Cortex of kidney (tissue), 1 donor: ENCODE measurements at places on chromosomes 1 and 21.

DNA sequence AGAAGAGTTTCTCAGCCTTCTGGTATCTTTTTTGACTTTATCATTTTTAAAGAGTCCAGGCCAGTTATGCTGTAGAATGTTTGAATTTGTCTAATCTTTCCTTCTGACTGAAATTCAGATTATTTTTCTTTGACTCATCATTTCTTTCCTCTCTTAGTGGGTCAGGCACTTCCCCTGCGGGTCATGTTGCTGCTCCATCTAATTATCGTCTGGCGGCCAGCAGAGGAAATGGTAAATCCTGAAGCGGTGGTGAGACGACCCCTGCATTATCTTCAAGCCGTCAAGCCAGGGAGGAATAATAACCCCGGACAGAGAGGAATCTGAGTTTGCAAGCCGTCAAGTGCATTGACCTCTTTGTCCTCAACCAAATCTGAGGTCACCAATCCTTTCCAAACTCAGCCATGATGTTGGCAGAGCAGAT lies 102.1 kb downstream of the ADSS2 start:
- no peak for DNase-seq

DNA sequence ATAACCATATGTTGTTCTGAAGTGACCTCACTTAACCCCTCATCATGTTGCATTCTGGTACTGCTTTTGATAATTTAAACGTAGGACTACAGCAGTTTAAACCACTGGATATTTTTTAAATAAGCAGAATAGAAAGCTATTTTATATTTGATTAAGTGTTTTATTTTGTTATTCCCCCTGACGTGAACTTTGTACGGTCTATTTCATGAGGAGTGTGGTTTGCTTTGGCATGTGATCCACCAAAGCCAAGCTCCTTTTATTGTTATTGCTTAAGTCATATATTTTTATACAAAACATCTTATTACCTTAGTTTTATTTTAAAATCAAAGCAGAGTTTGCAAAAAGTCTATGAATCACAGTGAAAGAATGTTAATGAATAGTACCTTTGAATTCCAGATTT lies 101.4 kb upstream of the L1TD1 start:
- no peak for DNase-seq

DNA sequence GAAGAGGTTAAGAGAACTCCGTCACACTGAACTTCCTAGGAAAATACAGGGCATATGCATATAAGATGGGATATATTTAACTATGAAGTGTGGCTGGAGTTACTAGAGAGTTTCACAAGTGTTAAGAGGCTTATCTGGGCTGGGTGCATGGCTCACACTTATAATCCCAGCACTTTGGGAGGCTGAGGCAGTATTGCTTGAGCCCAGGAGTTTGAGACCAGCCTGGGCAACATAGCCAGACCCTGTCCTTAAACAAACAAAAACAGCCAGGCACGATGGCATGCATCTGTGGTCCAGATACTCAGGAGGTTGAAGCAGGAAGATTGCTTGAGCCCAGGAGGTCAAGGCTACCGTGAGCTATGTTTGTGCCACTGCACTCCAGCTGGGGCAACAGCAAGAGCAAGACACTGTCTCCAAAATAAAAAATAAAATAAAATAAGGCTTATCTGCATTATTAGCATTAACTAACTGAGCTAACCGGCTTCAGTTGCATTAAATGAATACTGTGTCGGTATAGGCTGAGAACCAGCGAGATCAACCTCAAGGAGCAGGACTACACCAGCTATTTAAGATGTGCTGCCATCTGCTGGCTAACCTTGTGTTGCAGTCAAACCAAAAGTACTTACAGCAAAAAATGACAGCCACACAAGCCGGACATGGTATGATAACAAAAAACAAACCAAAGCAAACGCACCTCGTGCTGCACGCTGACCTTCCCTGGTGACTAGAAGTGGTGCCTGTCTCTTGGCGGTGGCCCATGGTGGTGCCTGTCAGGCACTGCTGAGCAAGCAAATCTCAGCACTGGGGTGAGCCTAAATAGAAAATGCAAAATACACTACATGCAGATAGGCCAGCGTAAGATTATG lies 19.7 kb upstream of the RBBP5 start:
- no peak for DNase-seq

- DNase-seq, result no peak
Observed at GRCh38 chr1:5977494-5978444, 14.5 kb downstream of the NPHP4 start.

GRCh38 chr1:201088395-201088794 lies 23.8 kb downstream of the CACNA1S start:
- DNase-seq, result no peak

DNA sequence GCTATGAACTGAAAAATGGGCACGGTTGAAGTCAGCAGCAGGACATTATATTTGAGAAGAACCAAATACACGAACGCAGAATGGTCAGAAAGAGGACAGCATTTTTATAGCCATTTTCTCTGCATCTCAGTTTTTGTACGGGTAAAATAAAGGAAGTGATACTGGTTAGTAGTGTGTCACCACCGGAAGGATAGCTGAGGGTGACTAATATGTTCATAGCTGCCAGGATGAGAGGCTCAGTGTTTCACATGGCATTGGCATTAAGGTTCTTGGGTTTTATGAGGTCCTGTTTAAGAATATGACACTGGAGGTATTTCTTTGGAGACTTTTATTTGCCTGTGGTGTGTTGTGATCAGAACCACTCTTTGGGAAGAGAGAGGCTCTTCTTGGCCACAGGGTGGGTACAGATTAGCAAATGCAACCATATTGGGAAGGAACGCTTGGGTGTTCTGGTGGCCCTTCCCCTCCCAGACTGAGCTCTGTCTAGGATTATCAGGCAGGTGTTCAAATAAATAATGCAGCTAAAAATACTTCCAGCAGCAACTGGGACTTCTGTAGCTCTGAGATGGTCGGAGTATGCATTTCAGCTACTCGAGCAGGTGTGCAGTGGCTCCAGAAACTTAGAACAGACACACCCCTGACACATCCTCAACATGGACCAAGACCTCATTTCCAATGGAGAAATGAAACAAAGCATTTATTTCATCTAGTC lies 158.2 kb downstream of the PBX1 start:
- DNase-seq, result no peak

DNA sequence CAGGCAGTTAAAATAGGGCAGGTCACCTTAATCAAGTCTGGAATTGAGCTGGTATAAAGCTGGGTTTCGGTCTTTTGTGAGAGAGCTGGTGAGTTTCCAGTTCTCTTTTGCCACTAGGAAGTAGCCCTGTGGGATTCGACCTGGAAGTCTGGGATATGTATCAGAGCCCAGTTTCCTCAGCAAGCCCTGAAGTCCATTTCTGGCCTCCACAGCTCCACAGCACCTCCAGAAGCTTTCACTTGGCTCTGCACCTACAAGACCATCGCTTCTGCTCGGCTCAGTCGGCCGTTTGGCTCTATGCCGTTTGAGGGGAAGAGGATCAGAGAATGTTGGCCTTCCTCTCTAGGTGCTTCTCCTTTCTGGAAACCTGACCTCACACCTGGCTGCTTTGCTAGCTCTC lies 148.0 kb downstream of the GALNT2 start:
- no peak for DNase-seq

DNA sequence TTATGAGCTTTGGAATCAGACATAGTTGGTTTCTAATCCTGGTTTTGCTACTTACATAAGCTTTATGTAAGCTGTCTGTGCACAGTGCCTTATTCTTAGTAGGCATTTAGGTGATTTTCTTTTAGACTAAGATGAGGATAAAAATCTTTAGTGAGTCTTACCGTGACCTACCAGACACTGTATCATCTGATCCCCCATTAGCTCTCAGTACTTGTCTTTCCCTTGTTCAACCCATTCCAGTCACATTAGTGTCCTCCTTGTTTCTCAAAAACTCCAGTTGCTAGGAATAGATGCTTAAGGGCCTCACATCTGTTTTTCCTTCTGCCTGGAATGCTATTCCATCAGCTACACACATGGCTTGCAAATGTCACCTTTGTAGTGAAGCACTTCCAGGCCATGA lies 18.8 kb downstream of the PPP1R12B start:
- no peak for DNase-seq

GRCh38 chr1:6347641-6348487 lies 45.7 kb downstream of the ACOT7 start:
- DNase-seq, result no peak

- no peak for DNase-seq
Observed at GRCh38 chr1:30523055-30524020, 200.0 kb downstream of the MATN1 start.

- no peak for DNase-seq
Observed at GRCh38 chr1:173224949-173225348, 17.8 kb upstream of the TNFSF4 start.

GRCh38 chr1:3986686-3987218 lies 86.7 kb upstream of the C1orf174 start:
- no peak for DNase-seq
